ENCODE measurements at places on chromosomes 4 and X.

DNA sequence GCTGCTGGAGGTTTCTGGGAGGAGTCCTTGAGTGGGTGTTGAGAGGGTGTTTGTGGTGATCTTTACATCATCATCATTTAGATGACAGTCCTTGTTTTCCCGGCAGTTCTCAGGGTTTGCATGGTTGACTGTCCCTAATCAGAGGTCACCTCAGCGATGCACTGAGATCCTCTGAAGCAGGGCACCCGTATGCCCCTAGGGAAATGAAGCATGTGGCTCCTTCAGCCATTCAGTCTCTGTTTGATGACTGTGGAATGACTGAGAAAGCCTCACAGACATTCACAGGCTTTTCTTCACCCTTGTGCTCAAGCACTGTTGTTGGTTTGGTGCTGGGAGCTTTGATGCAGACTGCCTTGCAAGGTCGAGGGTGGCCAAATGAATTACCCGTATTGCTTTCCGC lies 474.7 kb downstream of the SPRY1 start:
- DNase-seq: no peak

DNA sequence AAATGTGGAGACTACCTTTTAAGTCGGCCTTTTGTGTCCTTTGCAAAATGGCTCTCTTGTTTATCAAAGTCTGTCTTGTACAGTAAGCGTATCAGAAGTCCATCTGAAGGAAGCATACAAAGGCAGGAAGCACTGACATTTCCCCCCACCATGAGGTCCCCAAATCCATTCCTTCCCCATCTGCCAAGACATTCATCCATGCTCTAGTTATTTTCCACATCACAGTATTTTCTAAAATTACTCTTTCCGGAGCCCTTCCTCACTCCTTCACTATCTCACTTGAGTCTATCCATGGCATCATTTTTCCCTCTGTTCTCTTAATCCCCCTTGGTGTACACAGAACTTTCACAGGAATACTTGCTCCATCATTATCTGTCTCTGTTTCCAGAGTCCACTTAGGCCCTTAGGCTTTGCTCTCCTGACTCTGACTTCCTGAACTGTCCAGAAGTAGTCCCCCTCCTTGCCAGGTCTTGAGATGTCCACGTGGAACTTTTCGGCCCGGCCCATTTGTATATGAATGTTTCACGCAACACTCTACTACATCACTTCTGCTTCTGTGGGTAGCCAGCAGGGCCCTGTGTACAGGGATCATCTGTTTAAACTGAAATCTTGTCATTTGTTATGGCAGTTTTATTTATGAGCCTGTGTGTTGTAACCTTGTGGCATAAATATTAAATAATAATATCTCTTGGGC lies 2.1 kb downstream of the SEL1L3 start:
- DNase-seq: no peak

DNA sequence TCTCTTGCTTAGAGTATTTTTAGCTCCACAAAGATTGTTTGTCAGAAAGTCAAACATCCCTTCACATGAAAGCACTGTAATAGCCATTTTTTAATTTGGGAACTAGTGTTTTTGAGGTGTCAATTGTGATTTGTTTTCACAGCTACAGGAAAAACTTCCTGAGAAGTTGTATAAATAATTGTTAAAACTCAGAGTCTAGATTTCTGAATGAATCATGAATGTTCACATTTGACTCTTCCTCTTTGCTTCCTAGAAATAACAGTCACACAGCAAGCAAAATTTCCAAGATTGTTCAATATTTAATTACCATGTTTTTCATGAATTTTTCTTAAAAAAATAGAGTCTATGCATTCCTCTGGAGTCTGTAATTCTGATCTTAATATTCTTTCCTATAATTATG lies 156.9 kb upstream of the SLC7A11 start:
- DNase-seq: no peak

GRCh38 chr4:98728433-98728832 lies 70.0 kb upstream of the TSPAN5 start:
- no peak for DNase-seq

DNA sequence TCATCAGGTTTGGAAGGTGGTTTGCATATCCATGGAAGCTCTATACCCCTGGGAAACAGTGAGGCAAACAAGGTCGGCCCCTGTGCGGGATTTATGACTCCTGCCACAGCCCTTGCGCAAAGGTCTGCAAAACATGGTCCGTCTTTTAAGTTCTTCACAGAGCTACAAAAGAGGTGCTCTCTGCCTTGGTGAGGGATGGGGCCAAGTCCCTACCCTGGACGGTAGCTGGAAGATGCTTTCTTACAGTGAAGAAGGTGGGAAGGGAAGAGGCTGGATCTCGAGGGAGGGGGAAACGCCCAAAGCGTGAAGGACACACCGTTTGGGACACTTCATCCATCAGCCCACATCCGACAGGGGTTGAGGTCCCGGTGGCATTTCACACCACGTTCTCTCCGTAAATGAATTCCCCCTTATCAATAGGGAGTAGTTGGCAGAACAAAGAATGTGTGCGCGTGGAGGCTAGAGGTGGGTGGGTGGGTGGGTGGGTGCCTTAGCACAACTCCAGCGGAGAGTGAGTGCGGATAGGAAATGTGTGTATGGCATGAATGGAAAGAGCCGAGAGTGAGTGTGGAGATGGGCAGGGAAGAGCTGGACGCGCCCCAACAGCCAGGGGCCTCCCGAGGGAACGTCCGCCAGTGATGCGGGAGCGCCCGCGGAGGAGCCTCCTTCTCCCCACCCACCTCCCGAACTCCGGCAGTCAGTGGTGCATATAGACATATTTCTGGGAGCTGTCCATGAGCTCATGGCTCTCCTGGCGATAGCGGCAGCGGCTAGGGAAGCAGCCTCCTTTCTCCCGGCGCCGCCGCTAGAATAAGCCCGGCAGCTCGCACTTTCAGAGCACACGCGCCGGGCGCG lies 68.3 kb downstream of the LARP7 start:
- DNase-seq: no peak
